Chondrocyte (in vitro differentiated cells): ENCODE measurements at places on chromosomes 12 and 14. TPM values are rescaled to one million over a fixed set of nuclear protein-coding genes. Genes with fewer than 3 reads are reported as not detected.

GRCh38 chr12:49279706-49280159 is 14.9 kb downstream of the TUBA1C start:
- H3K36me3 ChIP-seq: no peaks in the 10 kb centered on the region
- H3K4me1 ChIP-seq: peaks cover 20% of the 10 kb centered on the region
- H3K4me3 ChIP-seq: no peak overlapping the region
- peak; percentile 10 for DNase-seq
- no peak overlapping the region for H3K27ac ChIP-seq
- H3K27me3 ChIP-seq: peaks cover 3% of the 10 kb centered on the region

- peaks cover 52% of the 10 kb centered on the region for H3K4me1 ChIP-seq
- DNase-seq: no peak
Observed at GRCh38 chr14:59482541-59483331, 1.5 kb downstream of the L3HYPDH start.

- H3K4me3 ChIP-seq: no peak overlapping the region
- H3K27ac ChIP-seq: no peak overlapping the region
- H3K27me3 ChIP-seq: peaks cover 5% of the 10 kb centered on the region
- no peaks in the 10 kb centered on the region for H3K36me3 ChIP-seq
- no peaks in the 10 kb centered on the region for H3K4me1 ChIP-seq
Observed at GRCh38 chr12:111056618-111057521, 136.5 kb upstream of the MYL2 start.

- DNase-seq: no peak
- H3K4me1 ChIP-seq: peaks cover 23% of the 10 kb centered on the region
- H3K27me3 ChIP-seq: no peaks in the 10 kb centered on the region
- no peak overlapping the region for H3K27ac ChIP-seq
- no peaks in the 10 kb centered on the region for H3K36me3 ChIP-seq
- H3K4me3 ChIP-seq: no peak overlapping the region
Observed at GRCh38 chr12:24360907-24361306, 411.4 kb upstream of the SOX5 start.

- no peaks in the 10 kb centered on the region for H3K36me3 ChIP-seq
- H3K4me3 ChIP-seq: no peak overlapping the region
- DNase-seq: no peak
- H3K4me1 ChIP-seq: no peaks in the 10 kb centered on the region
- H3K27ac ChIP-seq: no peak overlapping the region
Observed at GRCh38 chr12:68140556-68140955, 19.0 kb downstream of the IFNG start.

DNA sequence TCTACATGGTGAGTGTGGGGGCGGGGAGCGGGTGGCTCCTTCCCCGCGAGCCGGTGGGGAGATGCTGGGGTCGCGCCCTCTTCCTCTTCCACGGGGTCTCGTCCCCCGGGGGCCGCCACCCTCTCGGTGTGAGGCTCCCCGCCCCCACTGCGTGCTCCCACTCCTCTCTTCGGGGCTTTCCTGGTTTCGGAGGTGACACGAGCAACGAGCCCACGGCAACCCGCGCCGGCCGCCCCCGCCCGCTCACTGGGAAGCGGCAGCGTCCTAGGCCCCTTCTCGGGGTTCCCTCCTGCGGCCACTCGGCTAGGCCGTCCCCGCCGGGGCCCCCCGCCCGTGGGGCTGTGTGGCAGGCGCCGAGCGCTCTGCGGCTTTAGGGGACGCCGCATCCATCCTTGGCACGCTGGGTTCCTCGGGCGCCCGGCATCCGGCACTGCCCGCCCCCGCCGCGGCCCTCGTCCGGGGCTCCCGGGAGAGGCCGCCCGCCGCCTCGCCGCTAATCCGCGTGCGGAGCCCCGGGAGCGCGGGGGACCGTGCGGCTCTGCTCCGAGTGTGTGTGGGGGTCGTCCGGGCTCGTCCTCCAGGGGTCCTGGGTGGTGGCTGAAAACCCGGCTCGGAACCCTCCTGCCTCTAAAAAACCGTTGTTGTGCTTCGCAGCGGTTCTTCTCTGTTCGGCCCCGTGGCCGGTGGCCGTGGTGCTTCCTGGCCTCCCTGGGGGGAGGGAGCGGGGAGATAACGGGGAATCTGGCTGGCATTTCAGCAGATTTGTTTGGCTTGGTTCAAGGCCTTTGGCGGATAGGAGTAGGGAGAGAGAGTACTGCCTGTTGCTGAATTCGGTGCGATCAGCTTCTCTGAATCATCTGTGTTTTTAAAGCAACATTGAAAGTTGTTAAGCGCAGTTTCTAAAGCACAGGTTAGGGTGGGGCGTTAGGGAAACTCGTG is 1.0 kb downstream of the PCNX1 start:
- DNase-seq: no peak
- H3K4me3 ChIP-seq: peak overlapping the region; percentile 81
- no peaks in the 10 kb centered on the region for H3K36me3 ChIP-seq
- peak overlapping the region; percentile 93 for H3K27ac ChIP-seq

DNA sequence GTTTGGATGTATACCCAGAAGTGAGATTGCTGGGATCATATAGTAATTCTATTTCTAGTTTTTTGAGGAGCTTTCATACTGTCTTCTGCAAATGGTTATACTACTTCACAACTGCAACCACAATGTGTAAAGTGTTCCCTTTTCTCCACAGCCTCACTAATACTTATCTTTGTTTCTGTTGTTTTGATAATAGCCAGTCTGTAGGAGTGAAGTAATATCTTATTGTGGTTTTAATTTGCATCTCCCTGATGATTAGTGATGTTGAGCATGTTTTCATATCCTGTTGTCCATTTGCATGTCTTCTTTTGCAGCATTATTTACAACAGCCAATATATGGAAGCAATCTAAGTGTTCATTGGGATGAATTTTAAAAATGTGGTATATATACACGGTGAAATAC is 29.9 kb downstream of the GABARAPL1 start:
- no peak overlapping the region for H3K4me3 ChIP-seq
- H3K36me3 ChIP-seq: no peaks in the 10 kb centered on the region
- H3K4me1 ChIP-seq: peaks cover 7% of the 10 kb centered on the region
- no peaks in the 10 kb centered on the region for H3K27me3 ChIP-seq
- DNase-seq: no peak

DNA sequence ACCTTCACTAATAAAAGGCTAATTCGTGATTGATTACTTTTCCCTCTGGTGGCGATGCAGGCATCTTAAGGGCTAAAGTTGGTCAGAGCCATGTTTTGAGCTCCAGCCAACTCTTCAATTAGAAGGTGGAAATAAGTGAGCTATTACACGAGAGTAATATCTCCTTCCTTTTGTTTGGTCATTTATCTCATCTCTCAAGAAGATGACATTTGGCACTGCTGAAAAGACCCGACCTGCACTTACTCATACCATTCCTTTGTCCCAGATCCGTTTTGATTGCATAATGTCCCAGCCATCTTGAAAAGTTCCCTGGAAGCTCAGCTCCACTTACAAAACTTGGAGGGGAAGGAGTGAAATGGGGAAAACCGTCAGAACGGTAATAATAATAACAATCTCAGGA is 316.2 kb downstream of the VRK1 start:
- H3K4me3 ChIP-seq: no peak overlapping the region
- no peak overlapping the region for H3K27ac ChIP-seq
- H3K4me1 ChIP-seq: no peaks in the 10 kb centered on the region
- H3K36me3 ChIP-seq: no peaks in the 10 kb centered on the region
- no peak for DNase-seq

DNA sequence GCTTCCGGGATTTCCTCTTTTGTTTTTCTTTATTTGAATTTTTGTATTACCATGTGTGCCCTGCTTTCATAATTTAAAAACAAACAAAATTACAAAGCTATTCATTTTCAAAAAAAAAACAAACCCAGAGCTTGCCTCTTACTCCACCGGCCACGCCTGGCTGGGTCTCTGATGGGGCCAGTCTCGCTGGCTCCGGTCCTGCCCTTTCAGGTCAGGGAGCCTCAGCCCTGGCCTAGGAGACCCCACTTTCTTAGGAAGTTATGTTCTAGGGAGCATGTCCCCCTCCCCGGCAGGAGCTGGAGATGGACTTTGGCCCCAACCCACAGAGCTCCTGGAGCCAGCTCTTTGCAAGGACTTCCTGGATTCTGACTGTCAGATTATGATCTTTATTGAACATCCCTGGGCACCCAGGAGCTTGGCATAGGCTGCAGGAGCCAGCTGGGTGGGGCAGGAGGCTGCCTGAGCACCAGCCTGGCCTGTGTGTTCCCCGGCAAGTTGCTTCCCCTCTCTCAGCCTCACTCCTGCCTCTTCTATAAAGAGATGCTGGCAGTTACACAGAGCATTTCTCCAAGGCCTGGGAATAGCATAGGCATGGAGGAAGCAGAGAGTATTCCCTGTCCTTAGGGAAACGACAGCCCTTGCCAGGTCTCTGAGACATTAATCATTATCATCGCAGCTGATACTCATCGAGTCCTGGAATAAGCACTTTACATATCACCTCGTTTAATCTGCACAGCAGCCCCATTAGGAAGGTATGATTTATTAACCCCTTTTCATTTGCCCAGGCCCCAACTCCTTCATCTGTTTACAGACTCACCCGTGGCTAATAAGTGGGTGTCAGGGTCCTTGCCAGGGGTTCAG is 3.5 kb downstream of the DEGS2 start:
- peaks cover 3% of the 10 kb centered on the region for H3K4me1 ChIP-seq
- no peak overlapping the region for H3K27ac ChIP-seq
- DNase-seq: no peak
- H3K4me3 ChIP-seq: no peak overlapping the region
- H3K27me3 ChIP-seq: peaks cover 12% of the 10 kb centered on the region

GRCh38 chr14:50399251-50400032 is 2.8 kb upstream of the CDKL1 start:
- no peaks in the 10 kb centered on the region for H3K27me3 ChIP-seq
- H3K36me3 ChIP-seq: peaks cover 1% of the 10 kb centered on the region
- no peak for DNase-seq
- peak overlapping the region; percentile 83 for H3K27ac ChIP-seq

- H3K27me3 ChIP-seq: no peaks in the 10 kb centered on the region
- peak overlapping the region; percentile 92 for H3K27ac ChIP-seq
- DNase-seq: no peak
- H3K4me3 ChIP-seq: no peak overlapping the region
- H3K4me1 ChIP-seq: peaks cover 67% of the 10 kb centered on the region
- H3K36me3 ChIP-seq: peaks cover 2% of the 10 kb centered on the region
Observed at GRCh38 chr14:71492346-71492745, 439.9 kb upstream of the RGS6 start.

- DNase-seq: no peak
- peaks cover 19% of the 10 kb centered on the region for H3K4me1 ChIP-seq
- no peak overlapping the region for H3K4me3 ChIP-seq
- no peaks in the 10 kb centered on the region for H3K36me3 ChIP-seq
- H3K27me3 ChIP-seq: no peaks in the 10 kb centered on the region
Observed at GRCh38 chr14:52402812-52403526, 88.9 kb downstream of the PTGER2 start.

DNA sequence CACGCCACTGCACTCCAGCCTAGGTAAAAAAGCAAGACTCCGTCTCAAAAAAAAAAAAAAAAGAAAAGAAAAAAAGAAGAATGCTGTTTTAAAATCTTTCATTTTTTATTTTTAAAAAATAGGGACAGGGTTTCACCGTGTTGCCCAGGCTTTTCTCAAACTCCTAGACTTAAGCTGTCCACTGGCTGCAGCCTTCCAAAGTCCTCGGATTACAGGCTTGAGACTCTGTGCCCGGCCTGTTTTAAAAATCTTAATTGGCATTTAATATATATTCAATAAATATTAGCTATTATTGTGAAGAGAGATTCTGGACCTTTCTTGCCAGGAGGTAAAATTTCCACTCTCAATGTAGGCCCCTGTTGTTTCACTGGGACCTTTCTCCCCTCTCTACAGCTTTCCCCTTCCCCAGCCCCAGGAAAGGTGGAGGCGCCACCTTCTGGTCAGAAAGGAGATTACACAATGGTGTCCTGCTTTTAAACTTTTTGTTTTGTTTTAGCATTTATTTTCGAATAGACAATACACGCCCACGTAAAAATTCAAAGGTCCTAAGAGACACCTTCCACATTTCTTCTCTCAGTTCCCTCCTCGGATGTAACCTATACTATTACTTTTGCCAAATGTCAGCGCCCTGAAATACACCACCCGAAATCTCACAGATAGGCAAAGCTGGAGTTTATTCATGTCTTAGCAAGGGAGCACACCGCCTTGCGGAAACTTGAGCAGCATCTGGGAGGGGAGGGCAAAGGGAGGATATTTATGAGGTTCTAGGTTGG is 23.8 kb upstream of the PHC1 start:
- H3K4me1 ChIP-seq: peaks cover 3% of the 10 kb centered on the region
- DNase-seq: no peak
- no peak overlapping the region for H3K27ac ChIP-seq

GRCh38 chr12:105765053-105766014 is 373.4 kb downstream of the NUAK1 start:
- peaks cover 21% of the 10 kb centered on the region for H3K4me1 ChIP-seq
- H3K36me3 ChIP-seq: no peaks in the 10 kb centered on the region
- no peak overlapping the region for H3K27ac ChIP-seq

DNA sequence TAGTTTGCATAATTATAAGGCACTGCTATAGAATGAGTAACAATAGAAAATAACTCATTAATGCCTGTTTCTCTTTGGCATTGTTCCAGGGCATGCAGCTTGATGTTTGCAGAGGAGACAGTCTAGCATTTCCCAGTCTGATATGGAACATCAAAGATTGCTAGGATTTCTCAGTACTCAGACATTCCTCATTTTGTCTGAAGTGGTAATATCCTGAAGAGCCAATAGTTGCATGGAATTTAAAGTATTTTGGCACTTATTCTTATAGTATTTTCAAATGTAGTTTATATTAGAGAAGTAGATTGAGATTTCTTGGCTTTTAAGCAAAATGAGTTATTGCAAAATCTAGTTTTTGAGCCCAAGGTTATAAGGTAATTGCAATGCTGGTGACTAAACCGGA is 337.3 kb upstream of the E2F7 start:
- peaks cover 6% of the 10 kb centered on the region for H3K4me1 ChIP-seq
- H3K27ac ChIP-seq: no peak overlapping the region
- no peak overlapping the region for H3K4me3 ChIP-seq

GRCh38 chr12:123986374-123986965 is 13.5 kb downstream of the ZNF664 start:
- H3K4me1 ChIP-seq: peaks cover 55% of the 10 kb centered on the region
- H3K4me3 ChIP-seq: no peak overlapping the region
- H3K36me3 ChIP-seq: peaks cover 18% of the 10 kb centered on the region
- no peaks in the 10 kb centered on the region for H3K27me3 ChIP-seq

DNA sequence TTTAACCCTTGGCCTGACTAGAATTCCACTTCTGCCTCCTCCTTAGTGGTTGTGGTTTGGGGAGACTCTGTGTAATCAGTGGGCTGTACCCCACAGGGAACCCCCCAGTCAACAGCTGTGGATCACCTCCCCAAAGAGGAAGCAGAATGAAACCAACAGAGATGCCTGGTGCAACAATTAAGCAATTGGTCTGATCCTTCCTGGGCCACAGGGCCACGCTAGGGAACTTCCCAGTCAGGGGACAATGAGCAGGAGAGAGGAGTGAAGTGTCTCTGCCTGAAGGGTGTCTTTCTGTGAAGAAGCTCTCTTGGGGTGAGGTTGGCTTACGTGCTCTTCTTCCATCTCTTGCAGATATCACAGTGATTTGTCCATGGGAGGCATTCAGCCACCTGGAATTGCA is 8.2 kb downstream of the PDE6H start:
- H3K36me3 ChIP-seq: no peaks in the 10 kb centered on the region
- no peak overlapping the region for H3K27ac ChIP-seq
- no peaks in the 10 kb centered on the region for H3K27me3 ChIP-seq
- H3K4me3 ChIP-seq: no peak overlapping the region
- no peaks in the 10 kb centered on the region for H3K4me1 ChIP-seq

IL31 gene
- not detected in 3 replicates for total RNA-seq

KRT80 gene
- 10.7 to 17.0 TPM (median 12.1 TPM) in 3 replicates for total RNA-seq

PTPN6 gene
- total RNA-seq: 0.51 to 0.65 TPM in 2 of 3 replicates, not detected in the other

CIDEB gene
- not detected in 3 replicates for total RNA-seq

SIX4 gene
- total RNA-seq: 26.0 to 44.9 TPM (median 26.2 TPM) in 3 replicates

FLVCR2 gene
- total RNA-seq: 1.4 to 1.7 TPM (median 1.7 TPM) in 3 replicates

XRCC3 gene
- 3.4 to 9.9 TPM (median 6.6 TPM) in 3 replicates for total RNA-seq

CCDC60 gene
- total RNA-seq: not detected in 3 replicates
